ENCODE measurements at places on chromosomes 16 and 17.

DNA sequence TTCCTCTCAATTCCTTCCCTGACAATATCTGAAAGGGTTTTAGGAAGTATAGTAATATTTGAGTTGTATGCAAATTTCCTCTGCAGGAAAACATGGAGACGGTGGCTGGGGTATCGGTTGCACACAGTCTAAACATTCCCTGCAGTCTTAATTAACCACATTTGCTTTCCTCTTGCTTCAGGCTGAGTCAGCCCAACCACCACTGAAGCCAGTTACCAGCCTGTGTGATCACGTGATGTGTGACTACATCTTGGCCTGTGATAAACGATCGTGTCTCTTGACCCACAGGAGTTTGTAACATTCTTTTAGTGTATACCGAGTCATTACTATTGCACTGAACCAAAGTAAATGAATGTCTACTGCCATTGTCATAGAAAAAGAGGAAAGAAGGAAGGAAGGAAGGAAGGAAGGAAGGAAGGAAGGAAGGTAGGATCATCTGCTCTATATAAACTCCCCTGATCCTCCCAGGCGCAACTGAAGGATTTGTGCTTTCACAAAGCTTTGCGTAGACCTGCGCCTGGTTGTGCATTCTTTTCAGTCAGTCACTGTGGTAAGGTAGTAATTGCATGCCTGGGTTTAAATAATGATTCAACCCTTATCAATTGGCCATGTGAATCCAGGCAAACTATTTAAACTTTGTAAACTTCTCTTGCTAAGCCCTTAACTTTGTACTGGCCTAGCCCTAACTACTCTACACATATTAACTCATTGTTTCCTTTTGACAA lies 280.6 kb upstream of the SALL1 start:
- DNase-seq: no peak

DNA sequence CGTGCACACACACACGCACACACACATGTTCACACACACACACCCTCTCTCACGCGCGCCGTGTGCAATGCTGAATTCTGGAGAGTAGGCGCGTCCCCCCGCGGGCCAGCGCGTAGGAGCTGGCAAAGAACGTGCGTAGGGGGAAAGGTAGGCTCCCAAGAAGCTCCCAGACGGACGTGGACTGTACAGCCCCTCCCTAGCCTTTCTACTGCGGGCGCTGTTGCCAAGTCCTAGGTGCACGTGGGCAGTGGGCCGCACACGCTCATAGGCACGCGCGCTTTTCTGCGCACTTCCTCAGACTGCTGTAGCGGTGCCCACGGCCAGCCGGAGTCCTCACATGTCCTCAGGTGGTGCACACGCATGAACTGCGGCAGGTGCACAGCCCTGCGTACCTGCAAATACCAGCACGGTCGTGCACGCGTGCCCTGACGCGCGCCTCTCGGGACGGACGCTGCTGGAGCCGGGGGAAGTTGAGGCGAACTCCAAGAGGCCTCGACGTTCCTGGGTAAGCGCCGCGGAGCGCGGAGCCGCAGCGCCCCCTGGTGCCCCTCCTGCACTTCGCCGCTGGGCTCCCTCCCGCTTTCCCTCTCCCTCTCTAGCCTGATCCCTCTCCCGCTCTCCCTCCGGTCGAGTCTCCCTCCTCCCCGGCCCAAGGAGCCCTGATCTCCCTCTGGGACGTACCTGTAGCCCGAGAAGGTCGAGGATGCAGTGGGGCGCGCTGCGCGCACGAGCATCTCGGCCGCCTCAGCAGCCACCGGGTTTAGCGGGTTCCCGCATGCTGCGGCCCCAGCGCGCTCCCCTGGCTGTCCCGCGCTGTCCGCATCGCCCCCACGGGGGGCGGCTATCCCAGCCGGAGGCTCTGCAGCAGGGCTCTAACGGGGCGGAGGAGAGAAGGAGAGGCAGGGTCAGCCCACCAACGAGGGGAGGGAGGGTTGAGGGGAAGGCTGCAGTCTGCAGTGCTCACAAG lies 749 bp downstream of the GRIN2A start:
- no peak for DNase-seq

GRCh38 chr16:85550422-85550864 lies 62.7 kb upstream of the GSE1 start:
- no peak for DNase-seq

- no peak for DNase-seq
These were observed 18.8 kb upstream of the MMD start for GRCh38 chr17:55440391-55440790.

DNA sequence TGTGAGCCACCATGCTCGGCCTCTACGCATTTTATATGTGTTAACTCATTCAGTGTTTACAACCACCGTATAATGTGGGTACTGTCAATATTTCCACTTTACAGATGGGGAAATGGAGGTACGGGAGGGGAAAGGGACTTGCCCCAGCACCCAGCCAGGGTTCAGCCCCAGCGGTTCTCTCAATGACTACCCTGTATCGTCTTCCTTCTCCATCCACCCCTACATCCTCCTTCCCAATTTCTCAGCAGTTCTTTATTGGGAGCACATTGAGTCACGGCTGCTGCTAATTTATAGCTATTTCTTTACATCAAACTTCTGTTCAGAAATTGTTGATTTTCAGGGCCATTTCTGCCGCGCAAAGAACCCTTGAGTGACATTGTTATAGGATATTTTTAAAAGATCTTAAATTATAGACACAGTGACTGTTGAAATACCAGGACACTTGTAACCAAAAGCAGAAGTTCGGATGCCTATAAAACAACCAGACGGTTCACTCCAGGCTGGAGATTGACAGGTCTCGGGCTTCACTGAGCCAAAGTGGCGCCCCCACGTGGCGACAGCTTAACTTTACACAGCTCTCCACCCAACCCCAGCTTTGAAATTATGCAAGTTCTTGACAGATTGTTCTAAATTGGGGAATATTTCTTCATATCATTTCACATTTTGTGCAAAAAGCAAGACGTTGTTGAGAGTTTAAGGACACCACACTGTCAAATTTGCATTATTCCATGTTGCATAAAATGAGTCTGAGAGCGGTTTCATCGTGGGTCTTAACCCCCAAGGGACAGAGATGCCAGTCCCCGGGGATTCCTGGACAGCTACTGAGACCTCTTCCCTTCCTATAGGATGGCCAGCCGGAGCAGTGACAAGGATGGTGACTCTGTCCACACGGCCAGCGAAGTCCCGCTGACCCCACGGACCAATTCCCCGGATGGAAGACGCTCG lies 11.8 kb downstream of the SYT17 start:
- DNase-seq: no peak

GRCh38 chr16:46974352-46974751 lies 878 bp upstream of the DNAJA2 start:
- DNase-seq: no peak

DNA sequence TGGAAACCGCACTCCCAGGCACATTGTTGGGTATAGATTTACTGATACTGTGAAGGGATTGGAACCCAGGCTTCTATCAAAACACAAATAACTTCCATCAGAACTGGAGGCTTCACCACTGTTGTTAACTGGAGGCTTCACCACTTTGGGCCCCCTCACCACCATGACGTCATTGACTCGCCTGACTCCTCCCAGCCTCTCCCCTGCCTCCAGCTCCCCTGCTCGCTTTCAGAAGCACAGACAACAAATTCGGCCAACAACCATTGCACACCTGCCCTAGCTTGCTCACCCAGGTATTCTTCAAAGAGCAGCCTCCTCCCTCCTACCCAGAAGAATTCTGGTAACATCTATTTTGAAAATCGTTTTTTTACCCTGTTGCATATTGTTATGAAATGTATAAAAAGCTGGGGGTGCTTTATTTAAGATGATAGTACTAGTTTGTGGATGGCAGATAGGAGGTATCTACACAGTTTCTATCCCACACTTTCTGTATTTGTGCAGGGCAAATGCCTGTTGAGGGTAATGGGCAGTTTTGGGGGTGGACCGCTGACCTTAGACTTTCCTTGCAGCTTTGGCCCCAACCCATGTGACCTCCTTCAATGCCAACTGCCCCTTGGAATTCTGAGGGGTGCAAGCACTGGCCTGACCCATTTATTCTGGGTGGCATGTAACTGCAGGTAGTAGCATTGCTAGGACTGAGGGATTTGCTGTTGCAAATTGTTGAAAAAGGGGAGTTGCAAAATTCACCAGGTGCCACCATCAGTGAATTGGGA lies 54.1 kb downstream of the HLF start:
- no peak for DNase-seq

- no peak for DNase-seq
These were observed 5.3 kb upstream of the DDX52 start for GRCh38 chr17:37648555-37648954.

DNA sequence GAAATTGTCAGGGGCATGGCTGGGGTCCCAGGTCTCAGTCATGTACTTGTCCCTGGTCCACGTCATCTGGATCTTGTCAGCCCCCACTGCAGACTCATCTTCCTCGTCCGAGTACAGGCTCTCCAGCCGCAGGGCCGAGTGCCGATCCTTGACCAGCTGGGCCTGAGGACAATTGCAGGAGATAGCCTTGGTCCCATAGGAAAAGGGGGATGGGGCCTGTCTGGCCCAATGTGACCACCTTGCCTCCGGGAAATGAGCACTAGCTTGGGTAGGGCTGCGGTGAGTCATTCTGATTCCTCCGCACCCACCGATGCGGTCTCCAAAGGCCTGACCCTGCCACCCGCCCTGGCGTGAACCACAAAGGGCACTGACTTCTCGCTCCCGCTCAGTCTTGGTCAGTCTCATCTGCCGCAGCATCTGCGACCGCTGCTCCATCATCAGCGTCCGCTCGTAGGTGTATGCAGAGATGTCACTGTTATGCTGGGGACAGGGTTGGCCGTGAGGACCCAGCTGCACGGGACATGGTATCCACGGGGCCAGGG lies 1.5 kb upstream of the LCAT start:
- no peak for DNase-seq

- DNase-seq: no peak
These were observed 447.6 kb upstream of the CA10 start for GRCh38 chr17:52606098-52606497.

- DNase-seq: no peak
These were observed 8.9 kb downstream of the CHAD start for GRCh38 chr17:50459756-50460155.

DNA sequence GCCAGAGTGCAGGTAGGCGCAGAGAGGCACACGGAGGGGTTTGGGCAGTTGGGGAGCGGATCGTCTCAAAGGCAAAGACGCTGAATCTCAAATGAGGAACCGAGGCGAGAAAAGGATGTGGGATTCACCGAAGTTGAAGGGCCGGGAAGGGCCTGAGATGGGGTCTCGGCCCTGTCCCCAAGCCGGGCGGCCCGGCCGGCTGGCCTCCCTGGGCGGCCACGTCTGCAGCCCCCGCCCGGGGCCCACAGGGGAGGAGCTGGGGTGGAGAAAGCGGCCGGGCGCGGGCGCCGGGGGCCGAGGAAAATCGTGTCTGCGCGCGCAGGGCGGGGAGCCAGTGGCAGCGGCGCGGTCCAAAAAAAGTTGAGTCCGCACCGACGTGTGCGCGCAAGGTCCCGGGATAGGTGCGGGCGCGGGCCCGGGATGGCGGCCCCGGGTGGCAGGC lies 458 bp downstream of the SLC12A4 start:
- DNase-seq: no peak
